ENCODE measurements at places on chromosomes 1 and 21.

- no peak for DNase-seq
Measured at GRCh38 chr1:193592317-193592716, 405.9 kb upstream of the B3GALT2 start.

DNA sequence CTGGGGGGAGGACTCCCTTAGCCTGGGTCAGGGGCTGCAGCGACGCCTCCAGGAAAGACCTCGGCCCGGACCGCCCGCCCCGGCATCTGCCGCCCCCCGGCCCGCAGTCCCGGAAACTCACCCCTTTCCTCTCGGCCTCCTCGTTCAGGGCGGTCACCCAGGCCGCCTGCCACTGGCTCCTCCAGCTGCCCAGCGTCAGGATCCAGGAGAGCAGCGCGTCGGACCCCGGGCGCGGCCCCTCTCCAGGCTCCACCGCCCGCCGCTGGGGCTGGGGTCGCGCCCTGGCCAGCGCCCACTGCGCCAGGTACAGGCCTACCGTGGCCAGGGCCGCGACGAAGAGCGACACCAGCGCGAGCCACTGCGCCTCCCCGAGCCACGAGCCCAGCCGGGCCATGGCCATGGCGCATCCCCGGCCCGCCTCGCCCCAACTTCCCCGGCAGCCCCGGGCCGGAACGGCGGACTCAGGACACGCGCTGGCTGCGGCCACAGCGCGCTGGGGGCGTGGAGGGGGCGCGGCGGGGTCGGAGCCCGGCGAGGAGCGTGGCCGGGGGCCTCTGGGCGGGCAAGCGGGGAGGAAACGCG lies 478 bp downstream of the C2CD2 start:
- DNase-seq = no peak

DNA sequence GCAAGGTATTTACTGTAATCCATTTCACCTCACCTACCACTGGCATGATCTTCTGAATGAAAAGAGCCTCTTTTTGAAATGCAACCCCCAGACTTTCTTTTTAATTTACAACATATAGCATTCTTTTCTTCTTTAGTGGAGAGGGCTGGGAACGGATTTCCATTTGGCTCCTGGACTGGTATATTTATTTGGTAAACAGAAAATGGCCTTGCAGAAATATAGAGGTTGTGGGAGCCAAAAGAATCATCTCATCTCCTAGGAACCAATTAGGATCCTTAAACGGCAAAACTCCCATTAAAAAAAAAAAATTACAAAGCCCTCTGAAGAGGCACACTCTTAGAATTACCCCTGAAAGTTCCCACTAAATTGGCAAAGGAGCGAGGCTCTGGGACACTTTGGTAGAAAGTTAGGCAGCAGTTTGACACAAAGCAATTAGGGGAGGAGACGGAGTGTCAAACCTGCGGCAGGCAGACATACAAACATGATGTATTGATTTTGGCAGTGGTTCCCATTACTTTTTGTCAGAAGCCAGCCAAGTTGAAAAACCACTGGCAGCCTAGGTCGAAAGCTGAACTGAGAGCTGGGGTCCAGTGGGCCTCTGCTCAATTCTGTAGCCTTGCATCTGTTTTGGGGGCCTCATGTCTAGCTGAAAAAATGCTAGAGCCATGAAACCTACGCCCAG lies 135.1 kb upstream of the MAGI3 start:
- no peak for DNase-seq

GRCh38 chr1:17232759-17233661 lies 15.9 kb upstream of the PADI3 start:
- DNase-seq = no peak

- DNase-seq = no peak
Measured at GRCh38 chr1:241589521-241589920, 50.6 kb downstream of the CHML start.

DNA sequence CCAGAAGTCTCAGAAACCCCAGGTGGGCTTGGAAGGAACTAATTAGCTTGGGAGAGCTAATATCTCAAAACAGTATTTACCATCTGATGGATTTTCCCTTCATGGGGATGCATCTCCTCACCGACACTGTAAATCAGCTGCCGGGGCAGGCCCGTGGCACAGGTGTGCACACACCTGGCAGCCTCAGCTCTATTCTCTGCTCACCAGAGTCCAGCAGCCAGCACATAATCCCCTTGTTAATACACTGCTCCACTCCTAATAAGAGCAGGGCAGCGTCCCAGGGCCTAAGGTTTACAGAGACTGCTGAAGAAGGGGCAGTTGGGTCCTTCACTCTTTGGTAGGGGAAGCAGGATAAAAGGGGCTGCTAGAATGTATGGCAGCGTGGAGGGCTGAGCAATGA lies 200.0 kb downstream of the TOMM20 start:
- DNase-seq = no peak

DNA sequence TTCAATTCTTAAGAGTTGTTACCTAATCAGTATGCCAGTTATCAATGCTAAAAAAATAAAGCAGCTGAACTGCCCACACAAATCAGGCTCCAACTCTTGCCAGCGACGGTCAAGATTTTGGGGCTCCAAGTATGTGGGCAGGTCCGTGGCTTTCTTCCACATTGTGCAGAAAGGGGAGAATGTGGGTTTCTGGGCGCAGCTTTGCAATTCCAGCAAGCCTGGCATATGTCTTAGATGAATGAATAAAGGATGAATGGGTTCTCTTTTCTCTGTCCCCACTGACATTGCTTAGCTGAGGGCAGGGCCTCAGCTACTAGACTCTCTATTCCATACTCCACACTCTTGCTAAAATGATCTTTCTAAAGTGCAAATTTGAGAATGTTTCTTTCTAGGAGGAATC lies 42.4 kb downstream of the NENF start:
- DNase-seq = no peak

- DNase-seq = no peak
Measured at GRCh38 chr1:78348496-78349284, 142.1 kb upstream of the PTGFR start.

DNA sequence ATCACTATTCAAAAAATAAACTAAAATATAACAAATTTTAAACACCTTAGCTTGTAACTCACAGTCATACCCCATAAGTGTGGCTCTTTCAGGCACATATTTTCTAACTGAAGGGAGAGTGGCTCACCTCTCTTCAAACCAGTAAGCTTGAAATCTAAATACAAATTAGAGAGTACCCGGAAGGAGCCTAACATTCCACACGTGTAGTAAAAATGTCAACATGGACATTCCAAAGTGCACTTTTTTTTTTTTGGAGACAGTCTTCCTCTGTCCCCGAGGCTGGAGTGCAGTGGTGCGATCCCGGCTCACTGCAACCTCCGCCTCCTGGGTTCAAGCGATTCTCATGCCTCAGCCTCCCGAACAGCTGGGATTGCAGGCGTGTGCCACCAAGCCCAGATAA lies 275.6 kb upstream of the ADGRL2 start:
- no peak for DNase-seq
